ENCODE measurements at places on chromosomes 12 and 14.

- peak; percentile 48 for DNase-seq
Measured at GRCh38 chr12:49369411-49370145, 2.3 kb downstream of the SPATS2 start.

- no peak for DNase-seq
Measured at GRCh38 chr12:20194171-20194570, 174.2 kb upstream of the PDE3A start.

- DNase-seq: no peak
Measured at GRCh38 chr12:7026854-7027253, 8.6 kb upstream of the LPCAT3 start.

- DNase-seq: no peak
Measured at GRCh38 chr12:104353012-104353981, 49.8 kb downstream of the EID3 start.

DNA sequence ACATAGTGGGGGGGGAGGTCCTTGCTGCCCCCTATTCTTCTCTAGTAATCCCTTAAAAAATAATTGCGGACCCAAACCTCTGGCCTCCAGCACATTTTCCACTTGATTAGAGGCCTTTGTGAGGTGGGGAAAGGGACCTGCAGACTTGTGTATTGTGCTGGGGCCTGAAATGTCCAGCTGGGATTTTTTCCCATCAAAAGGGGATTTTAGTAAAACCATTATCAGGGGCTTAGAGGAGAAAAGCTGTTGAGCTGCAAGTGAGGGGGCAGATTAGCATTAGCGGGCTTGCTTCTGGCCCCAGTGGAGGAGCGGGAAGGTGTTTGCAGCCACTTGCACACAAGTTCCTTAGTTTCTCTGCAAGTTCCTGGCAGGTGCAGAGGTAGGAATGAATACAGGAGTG is 13.9 kb downstream of the FBXL14 start:
- DNase-seq: peak; percentile 85

DNA sequence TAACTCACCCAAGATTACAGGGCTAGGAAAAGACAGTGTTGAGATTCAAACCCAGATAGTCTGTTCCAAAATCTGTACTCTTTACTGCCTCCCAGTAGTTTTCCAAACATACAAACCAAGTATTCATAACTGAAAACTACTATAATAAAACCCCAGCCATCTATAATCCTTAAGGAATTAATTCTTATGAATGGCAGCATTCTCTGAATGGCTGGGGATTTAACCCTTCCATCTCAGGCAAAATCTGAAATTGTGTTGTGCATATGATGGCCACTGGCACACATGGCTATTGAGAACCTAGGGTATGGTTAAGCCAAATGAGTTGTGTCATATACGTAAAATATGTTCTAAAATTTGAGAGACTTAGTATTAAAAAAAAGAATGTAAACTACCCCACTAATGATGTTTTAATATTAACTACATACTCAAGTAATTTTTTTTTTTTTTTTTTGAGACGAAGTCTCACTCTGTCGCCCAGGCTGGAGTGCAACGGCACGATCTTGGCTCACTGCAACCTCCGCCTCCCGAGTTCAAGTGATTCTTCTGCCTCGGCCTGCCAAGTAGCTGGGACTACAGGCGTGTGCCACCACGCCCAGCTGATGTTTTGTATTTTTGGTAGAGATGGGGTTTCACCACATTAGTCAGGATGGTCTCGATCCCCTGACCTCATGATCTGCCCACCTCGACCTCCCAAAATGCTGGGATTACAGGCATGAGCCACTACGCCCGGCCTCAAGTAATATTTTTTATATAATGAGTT is 16.7 kb downstream of the PPP1R13B start:
- no peak for DNase-seq

DNA sequence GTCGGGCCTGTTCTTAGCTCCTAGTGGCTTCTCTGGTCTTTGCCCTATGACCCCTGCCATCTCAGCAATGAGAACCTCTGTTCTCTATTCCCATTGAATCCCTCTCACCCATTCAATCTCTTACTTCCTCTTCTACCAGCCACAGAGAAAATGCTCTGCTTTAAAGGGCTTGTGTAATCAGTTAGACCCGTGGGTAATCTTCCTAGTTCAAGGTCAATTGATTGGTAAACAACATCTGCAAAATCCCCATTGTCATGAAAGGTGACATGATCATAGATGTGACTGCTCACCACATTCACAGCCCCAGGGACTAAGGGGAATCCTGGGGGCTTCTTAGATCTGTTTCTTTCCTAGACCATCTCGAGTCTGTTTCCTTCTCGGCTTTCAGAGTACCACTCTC is 7.2 kb upstream of the CCDC197 start:
- no peak for DNase-seq

DNA sequence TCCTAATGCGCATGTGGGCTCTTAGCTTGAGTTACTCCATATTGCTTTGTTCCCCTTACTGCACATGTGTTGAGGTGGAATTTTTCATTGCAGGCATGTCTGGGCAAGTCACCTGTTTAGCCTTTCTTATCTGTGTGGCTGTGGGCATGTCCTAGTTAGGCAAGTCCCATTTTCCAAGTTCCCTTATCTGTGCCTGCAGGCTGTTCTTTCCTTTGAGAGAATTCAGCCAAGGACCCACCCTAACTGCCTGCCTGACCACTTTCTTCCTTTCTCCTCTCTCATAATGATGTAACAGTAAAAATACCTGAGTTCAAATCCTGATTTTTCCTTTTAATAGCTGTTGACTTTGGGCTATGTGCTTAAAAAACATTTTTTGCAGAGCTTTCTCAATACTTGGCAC is 870.6 kb downstream of the NRXN3 start:
- DNase-seq: no peak

Measured in eye (tissue), 1 donor.